ENCODE measurements at places on chromosomes 6 and 20. TPM values are rescaled to one million over a fixed set of nuclear protein-coding genes. Genes with fewer than 3 reads are reported as not detected.

GRCh38 chr6:52389264-52389625 lies 27.3 kb downstream of the PAQR8 start:
- peaks cover 1% of the 10 kb centered on the region for H3K36me3 ChIP-seq
- peaks cover 9% of the 10 kb centered on the region for H3K4me1 ChIP-seq
- no peaks in the 10 kb centered on the region for H3K27me3 ChIP-seq

DNA sequence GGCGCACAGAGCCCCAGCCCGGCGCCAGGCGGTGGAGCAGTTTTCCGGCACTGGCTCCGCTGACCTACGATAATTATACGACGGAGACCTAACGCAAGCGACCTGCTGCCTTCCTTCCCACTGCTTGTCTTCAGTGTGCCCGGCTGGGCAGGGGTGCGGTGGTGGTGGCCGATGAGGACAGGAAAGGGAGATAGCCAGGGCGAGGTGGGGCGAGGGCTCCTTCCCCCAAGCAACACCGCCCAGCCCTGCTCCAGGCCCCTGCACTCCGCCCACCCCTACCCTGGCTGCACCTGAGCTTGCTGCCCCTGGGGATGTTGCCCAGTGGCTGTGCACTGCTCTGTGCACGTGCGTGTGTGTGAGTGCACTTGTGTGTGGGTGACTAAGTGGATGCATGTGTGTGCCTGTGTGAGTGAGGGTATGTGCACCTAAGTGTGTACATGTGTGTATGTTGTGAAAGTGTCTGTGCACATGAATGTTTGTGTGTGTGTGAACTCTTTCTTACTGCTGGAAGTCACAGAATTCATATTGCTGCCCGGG lies 42.6 kb upstream of the IRF4 start:
- no peak for DNase-seq
- H3K4me3 ChIP-seq, result no peak overlapping the region
- peaks cover 29% of the 10 kb centered on the region for H3K36me3 ChIP-seq

- no peaks in the 10 kb centered on the region for H3K36me3 ChIP-seq
- no peaks in the 10 kb centered on the region for H3K27me3 ChIP-seq
- no peak overlapping the region for H3K27ac ChIP-seq
- H3K4me1 ChIP-seq, result no peaks in the 10 kb centered on the region
These were observed 16.9 kb downstream of the FUT9 start for GRCh38 chr6:96032661-96033060.

DNA sequence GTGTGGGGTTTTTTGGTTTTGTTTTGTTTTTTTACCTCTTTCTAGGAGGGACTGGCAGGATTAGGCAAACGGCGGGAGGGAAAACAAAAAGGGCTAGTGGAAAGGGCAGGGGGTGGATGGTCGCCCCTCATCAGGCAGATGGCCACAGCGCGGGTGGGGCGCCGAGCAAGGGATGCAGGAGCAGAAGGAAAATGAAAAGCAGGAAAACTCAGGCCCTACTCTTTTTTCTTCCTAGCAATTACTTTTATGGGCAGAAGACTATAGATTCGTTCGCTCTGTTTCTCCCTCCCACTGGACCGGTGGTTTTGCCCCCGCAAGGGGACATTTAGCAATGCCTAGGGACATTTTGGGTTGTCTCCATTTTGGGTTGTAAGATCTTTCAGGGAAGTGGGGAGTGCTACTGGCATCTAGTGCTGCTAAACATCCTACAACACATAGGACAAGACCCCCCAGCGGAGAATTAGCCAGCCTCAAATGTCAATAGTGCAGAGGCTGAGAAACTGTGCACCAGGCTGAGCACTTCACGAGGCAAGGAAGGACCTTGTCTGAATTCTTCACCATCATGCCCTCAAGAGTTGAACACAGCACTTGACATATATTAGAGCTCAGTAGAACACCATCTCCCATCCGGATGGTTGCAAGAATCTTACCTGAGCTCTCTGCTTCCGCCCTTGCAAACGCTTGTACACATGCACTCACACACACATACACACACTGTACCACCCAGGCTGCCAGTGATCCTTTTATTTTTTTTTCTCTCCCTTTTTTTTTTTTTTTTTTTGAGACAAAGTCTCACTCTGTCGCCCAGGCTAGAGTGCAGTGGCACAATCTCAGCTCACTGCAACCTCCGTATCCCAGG lies 4.8 kb upstream of the ZMYND8 start:
- no peaks in the 10 kb centered on the region for H3K27me3 ChIP-seq
- DNase-seq, result no peak
- peak overlapping the region; percentile 98 for H3K27ac ChIP-seq

- H3K27ac ChIP-seq, result no peak overlapping the region
- no peak for DNase-seq
- H3K4me3 ChIP-seq, result no peak overlapping the region
- H3K27me3 ChIP-seq, result no peaks in the 10 kb centered on the region
- no peaks in the 10 kb centered on the region for H3K36me3 ChIP-seq
These were observed 132.8 kb upstream of the CDH4 start for GRCh38 chr20:61119273-61119672.

CALHM5 gene
- polyA plus RNA-seq, result 0.43 TPM

DNA sequence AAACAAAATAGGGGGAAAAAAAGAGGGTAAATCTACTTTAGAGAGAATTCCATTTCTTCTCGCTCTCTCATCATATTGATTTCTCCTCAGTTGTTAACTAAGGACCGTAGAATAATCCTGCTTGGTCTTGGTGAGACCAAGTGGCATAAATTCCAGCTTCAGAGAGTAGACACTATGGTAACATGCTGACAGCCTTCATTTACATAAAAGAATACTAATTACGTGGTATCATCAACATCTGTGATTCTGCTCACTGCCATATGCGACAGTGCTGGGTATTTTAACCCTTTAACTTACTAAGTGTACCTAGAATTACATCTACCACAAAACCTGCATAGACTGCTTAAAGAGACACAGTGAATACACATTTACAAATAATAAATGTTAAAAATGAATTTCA lies 27.1 kb downstream of the TOMM6 start:
- H3K27ac ChIP-seq, result no peak overlapping the region
- no peak for DNase-seq
- H3K4me3 ChIP-seq, result no peak overlapping the region
- H3K27me3 ChIP-seq, result no peaks in the 10 kb centered on the region
- H3K36me3 ChIP-seq, result no peaks in the 10 kb centered on the region

GRCh38 chr6:147507162-147508041 lies 1.1 kb upstream of the SAMD5 start:
- peak; percentile 62 for DNase-seq
- peak overlapping the region; percentile 77 for H3K27ac ChIP-seq
- no peaks in the 10 kb centered on the region for H3K27me3 ChIP-seq
- H3K4me3 ChIP-seq, result peak overlapping the region; percentile 88
- peaks cover 7% of the 10 kb centered on the region for H3K4me1 ChIP-seq
- H3K36me3 ChIP-seq, result no peaks in the 10 kb centered on the region

GRCh38 chr6:106273087-106273486 lies 52.5 kb downstream of the ATG5 start:
- no peak for DNase-seq
- no peak overlapping the region for H3K27ac ChIP-seq
- no peaks in the 10 kb centered on the region for H3K4me1 ChIP-seq
- H3K4me3 ChIP-seq, result no peak overlapping the region
- no peaks in the 10 kb centered on the region for H3K27me3 ChIP-seq

DNA sequence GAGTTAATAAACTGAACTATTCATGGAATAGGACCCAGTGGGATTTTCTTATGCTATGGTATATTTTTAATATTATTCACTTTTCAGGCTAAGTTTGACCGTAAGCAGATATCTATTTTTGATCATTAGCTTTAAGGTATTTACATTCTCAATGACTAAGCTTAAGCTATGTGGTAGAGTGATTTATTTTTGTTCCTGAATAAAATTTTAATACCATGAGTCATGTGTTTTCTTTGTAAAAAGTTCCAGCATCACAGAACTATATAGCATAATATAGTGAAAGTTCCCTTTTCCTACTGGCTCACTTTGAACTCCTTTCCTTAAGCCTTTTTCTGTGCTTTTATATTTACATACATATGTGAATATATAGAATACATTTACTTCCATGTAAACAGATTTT lies 75.8 kb downstream of the BCKDHB start:
- H3K27me3 ChIP-seq, result no peaks in the 10 kb centered on the region
- DNase-seq, result no peak
- H3K27ac ChIP-seq, result no peak overlapping the region
- H3K36me3 ChIP-seq, result peaks cover 4% of the 10 kb centered on the region
- no peak overlapping the region for H3K4me3 ChIP-seq

- no peaks in the 10 kb centered on the region for H3K4me1 ChIP-seq
- DNase-seq, result no peak
- no peak overlapping the region for H3K27ac ChIP-seq
- H3K4me3 ChIP-seq, result no peak overlapping the region
These were observed 695.2 kb downstream of the QKI start for GRCh38 chr6:164109770-164110140.

MOG gene
- not detected for polyA plus RNA-seq

- H3K36me3 ChIP-seq, result peaks cover 5% of the 10 kb centered on the region
- peak overlapping the region; percentile 26 for H3K27ac ChIP-seq
- DNase-seq, result no peak
- peaks cover 19% of the 10 kb centered on the region for H3K4me1 ChIP-seq
- H3K27me3 ChIP-seq, result no peaks in the 10 kb centered on the region
These were observed 41.0 kb downstream of the PHF3 start for GRCh38 chr6:63676412-63677114.

DNA sequence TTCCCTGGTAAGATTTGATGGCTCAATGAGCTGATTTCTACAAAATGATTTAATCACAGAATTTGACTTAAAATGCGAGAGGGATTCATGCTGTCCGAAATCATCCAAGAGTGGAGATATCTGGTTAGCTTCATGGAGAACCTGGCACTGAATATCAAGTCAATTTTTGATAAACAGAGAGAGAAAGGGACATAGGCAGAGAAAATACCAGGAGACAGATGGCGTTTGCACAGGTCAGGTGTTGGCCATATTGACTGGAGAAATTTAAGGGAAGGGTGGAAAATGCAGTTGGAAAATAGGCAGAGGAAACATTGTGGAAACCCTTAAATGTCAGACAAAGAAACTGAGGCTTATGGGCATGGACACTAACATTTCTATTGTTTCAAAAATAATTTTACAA lies 47.0 kb downstream of the BCAS1 start:
- H3K36me3 ChIP-seq, result no peaks in the 10 kb centered on the region
- H3K4me3 ChIP-seq, result no peak overlapping the region
- H3K27ac ChIP-seq, result no peak overlapping the region
- no peaks in the 10 kb centered on the region for H3K4me1 ChIP-seq
- H3K27me3 ChIP-seq, result no peaks in the 10 kb centered on the region

- H3K27me3 ChIP-seq, result no peaks in the 10 kb centered on the region
- no peak overlapping the region for H3K27ac ChIP-seq
- DNase-seq, result no peak
These were observed 151.4 kb downstream of the CEBPB start for GRCh38 chr20:50341880-50342637.

MAS1 gene
- not detected for polyA plus RNA-seq

DNA sequence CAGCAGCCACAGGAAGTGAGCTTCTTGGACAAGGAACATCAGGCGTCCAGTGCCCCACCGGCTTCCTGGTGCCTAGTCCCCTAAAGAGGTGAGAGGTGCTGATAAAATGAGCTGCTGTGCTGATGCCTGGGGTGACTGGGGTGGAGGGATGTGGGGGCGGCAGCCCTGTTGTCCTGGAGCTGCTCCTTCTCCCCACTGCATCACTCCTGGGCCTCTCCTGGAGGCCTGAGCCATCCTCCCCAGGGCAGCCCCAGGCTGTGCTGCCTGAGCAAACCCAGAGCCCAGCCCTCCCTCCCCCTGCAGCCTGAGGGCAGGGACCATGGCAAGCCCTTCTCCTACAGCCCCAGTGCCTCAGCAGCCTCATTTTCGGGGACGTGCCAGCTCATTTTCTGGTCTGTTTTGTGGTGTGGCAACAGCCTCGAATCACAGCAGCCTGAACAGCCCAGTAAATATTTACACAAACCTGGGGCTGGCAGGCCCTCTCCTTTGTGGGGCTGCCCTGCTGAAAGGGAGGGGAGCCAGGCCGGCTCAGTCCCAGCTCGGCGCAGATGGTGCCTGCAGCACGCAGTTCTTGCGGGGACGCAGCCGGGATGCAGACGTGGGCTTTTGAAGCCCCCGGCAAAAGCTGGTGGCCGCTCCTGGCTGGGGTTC lies 259.9 kb downstream of the DLL1 start:
- no peak overlapping the region for H3K27ac ChIP-seq
- H3K27me3 ChIP-seq, result no peaks in the 10 kb centered on the region
- no peak overlapping the region for H3K4me3 ChIP-seq
- H3K4me1 ChIP-seq, result peaks cover 2% of the 10 kb centered on the region
- DNase-seq, result no peak

DNA sequence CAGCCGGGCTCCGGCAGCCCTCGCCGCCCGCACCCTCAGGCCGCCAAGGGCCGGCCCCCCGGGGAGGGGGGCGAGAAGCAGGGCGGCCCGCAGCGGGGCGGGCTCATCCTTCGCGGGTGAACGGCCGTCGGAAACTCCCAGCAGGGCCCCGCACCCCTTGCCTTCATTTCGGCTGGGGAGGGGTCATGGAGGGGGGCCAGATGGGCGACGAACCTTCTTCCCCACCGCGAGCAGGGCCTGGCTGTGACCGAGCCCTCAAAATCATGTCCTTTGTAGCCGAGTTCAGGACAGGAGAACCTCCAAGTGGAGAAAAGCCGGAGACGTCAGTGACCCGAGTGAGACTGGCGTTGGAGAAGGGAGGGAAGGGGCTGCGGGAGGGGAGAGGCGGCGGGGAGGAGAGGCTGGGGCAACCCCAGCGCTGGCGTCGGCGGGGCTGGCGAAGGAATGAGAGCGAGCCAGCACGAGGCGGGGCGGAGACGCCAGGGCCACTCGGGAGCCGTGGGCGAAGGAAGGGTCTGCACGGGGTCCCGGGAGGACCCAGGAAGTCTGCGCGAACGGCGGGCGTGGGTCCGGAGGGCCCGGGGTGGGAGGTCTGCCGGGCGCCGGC lies 571 bp upstream of the FOXC1 start:
- no peak overlapping the region for H3K27ac ChIP-seq
- no peaks in the 10 kb centered on the region for H3K36me3 ChIP-seq
- H3K4me1 ChIP-seq, result peaks cover 12% of the 10 kb centered on the region
- H3K4me3 ChIP-seq, result peak overlapping the region; percentile 19

Measured in small intestine (tissue), 16 donors.